ENCODE measurements at places on chromosomes 3 and 15. TPM values are rescaled to one million over a fixed set of nuclear protein-coding genes. Genes with fewer than 3 reads are reported as not detected.

The FOXL2NB gene
- under 0.01 TPM for total RNA-seq

The MYLK gene
- 85.2 TPM for total RNA-seq

The GP5 gene
- total RNA-seq, result not detected

The XYLB gene
- 2.3 TPM for total RNA-seq

The SH2D7 gene
- not detected for total RNA-seq

The POPDC2 gene
- 0.15 TPM for total RNA-seq

The ATP8B4 gene
- total RNA-seq, result 0.30 TPM

The GBE1 gene
- 218 TPM for total RNA-seq

The IQCF5 gene
- not detected for total RNA-seq

The WNT7A gene
- total RNA-seq, result 0.60 TPM

The ASB14 gene
- total RNA-seq, result not detected

The TP63 gene
- not detected for total RNA-seq

The FOXL2 gene
- total RNA-seq, result 0.08 TPM

The PLCH1 gene
- not detected for total RNA-seq

The IL12A gene
- 0.15 TPM for total RNA-seq

The SPINT1 gene
- total RNA-seq, result not detected

The GREM1 gene
- 527 TPM for total RNA-seq

The BFSP2 gene
- not detected for total RNA-seq

The RHOA gene
- 402 TPM for total RNA-seq

The FBXW12 gene
- not detected for total RNA-seq

The DCBLD2 gene
- 64.9 TPM for total RNA-seq

The STRA6 gene
- total RNA-seq, result 26.2 TPM

The CHAC1 gene
- total RNA-seq, result 5.7 TPM

The ZNF501 gene
- 5.5 TPM for total RNA-seq

The RNF7 gene
- 38.8 TPM for total RNA-seq

The SH3GL3 gene
- total RNA-seq, result not detected

The ARID3B gene
- total RNA-seq, result 0.98 TPM

The SENP2 gene
- total RNA-seq, result 34.0 TPM

The MESP1 gene
- 0.15 TPM for total RNA-seq

The SLC12A1 gene
- not detected for total RNA-seq

The KCNMB3 gene
- 1.3 TPM for total RNA-seq

The BLM gene
- 3.0 TPM for total RNA-seq

The HES1 gene
- total RNA-seq, result 24.2 TPM

The ZMYND10 gene
- 0.70 TPM for total RNA-seq

The NR1I2 gene
- not detected for total RNA-seq

The OCA2 gene
- not detected for total RNA-seq

The CD200 gene
- 24.0 TPM for total RNA-seq

The ACOX2 gene
- total RNA-seq, result 17.2 TPM

The GASK1A gene
- 0.94 TPM for total RNA-seq

The PPIB gene
- total RNA-seq, result 1,374 TPM

The KLHDC8B gene
- total RNA-seq, result 26.5 TPM

The CHST13 gene
- total RNA-seq, result not detected

The KNG1 gene
- not detected for total RNA-seq

The SLC28A1 gene
- not detected for total RNA-seq

The HAPLN3 gene
- 6.7 TPM for total RNA-seq

The HIGD2B gene
- not detected for total RNA-seq

The HHLA2 gene
- not detected for total RNA-seq

The PLS1 gene
- total RNA-seq, result under 0.01 TPM

The FBXO45 gene
- total RNA-seq, result 8.9 TPM

The GABRB3 gene
- total RNA-seq, result 0.45 TPM

The MUC20 gene
- total RNA-seq, result not detected

The LYZL4 gene
- total RNA-seq, result 0.23 TPM

The GOLGA8G gene
- total RNA-seq, result not detected

The ZNF502 gene
- 3.9 TPM for total RNA-seq

The MYEF2 gene
- total RNA-seq, result 0.94 TPM

The SLC33A1 gene
- 25.3 TPM for total RNA-seq
